NB4 (cell line): ENCODE measurements at places on chromosomes 3 and 15.

GRCh38 chr3:190728574-190729246 lies 133.8 kb downstream of the GMNC start:
- peak; percentile 82 for DNase-seq

- no peak for DNase-seq
Observed at GRCh38 chr3:7821858-7822257, 679.8 kb upstream of the LMCD1 start.

DNA sequence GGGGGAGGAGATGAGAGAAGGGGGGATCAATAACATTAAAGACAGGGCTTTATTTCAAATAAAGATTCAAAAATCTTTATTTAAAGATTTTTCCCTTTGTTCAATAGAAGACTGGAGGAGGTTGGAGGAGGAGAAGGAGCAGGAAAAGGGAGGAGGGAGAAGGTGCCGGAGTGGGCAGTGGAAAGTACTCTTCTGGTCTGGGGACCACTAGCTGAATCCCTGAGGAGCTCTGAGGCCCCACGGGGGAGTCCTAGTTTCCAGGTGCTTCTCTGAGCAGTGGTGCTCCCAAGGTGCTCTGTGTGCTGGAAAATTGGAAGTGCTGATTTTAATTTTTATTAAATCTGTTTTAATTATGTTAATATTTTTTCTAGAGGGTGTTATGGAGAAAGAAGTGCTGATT lies 19.4 kb upstream of the SEMA4B start:
- no peak for DNase-seq

- no peak for DNase-seq
Observed at GRCh38 chr3:178406206-178406605, 130.0 kb upstream of the KCNMB2 start.

- no peak for DNase-seq
Observed at GRCh38 chr3:98109807-98110549, 20.5 kb upstream of the OR5H1 start.

- no peak for DNase-seq
Observed at GRCh38 chr3:183189641-183190040, 27.1 kb upstream of the LAMP3 start.

- DNase-seq, result no peak
Observed at GRCh38 chr15:25932696-25933095, 69.6 kb upstream of the ATP10A start.

DNA sequence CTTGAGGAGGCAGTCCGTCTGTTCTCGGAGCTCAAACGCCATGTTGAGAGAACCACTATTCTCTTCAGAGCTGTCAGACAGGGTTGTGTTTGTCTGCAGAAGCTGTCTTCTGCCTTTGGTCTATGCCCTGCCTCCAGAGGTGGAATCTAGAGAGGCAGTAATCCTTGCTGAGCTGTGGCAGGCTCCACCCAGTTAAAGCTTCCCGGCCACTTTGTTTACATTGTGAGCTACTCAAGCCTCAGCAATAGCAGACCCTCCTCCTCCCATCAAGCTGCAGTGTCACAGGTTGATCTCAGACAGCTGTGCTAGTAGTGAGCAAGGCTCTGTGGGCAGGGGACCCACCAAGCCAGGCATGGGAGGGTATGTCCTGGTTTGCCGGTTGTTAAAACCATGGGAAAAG lies 8.9 kb downstream of the OR5AC2 start:
- no peak for DNase-seq

GRCh38 chr3:157527131-157527881 lies 24.1 kb upstream of the VEPH1 start:
- DNase-seq, result no peak

- no peak for DNase-seq
Observed at GRCh38 chr3:177567833-177568232, 370.6 kb upstream of the TBL1XR1 start.

GRCh38 chr15:39976291-39977274 lies 42.7 kb downstream of the EIF2AK4 start:
- no peak for DNase-seq

DNA sequence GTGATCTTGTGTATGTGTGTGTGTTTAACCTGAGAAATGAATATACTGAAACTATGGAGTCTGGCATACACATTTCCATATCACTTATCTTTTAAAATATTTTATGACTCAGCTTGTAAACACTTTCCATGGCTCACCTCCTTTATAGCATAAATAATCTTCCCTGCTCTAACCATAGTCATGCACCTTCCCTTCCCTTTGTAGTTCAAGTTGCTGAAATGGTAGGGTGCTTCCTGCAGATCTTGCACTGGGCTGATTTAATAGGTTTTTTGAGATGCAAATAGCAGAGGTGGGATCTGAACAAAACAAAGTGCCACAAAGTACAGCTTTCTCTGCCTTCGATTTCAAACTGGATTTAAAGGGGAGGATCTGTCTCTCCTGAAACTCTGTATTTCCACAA lies 712.7 kb upstream of the LMCD1 start:
- DNase-seq, result no peak

DNA sequence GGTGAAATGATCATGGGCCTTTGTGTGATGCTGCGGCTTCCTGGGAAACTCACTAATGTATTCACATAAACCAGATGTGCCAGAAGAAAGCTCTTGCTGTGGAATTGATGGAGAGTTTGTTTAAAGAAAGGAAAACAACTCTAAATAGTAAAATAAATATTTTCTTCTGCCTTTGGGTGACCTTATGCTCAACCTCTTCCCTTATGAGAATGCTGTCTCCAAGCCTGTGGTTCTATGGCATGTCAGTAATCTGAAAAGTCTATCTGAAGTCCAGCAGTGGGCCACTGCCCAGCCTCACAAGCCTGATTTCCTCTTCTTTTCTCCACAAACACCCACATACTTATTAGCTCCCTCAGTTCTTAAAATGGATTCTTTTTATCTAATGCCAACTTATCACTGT lies 49.9 kb upstream of the PHLDB2 start:
- DNase-seq, result no peak
